ENCODE measurements at places on chromosomes 2 and 18.

- DNase-seq: no peak
Observed at GRCh38 chr2:47893771-47894170, 12.5 kb downstream of the FBXO11 start.

DNA sequence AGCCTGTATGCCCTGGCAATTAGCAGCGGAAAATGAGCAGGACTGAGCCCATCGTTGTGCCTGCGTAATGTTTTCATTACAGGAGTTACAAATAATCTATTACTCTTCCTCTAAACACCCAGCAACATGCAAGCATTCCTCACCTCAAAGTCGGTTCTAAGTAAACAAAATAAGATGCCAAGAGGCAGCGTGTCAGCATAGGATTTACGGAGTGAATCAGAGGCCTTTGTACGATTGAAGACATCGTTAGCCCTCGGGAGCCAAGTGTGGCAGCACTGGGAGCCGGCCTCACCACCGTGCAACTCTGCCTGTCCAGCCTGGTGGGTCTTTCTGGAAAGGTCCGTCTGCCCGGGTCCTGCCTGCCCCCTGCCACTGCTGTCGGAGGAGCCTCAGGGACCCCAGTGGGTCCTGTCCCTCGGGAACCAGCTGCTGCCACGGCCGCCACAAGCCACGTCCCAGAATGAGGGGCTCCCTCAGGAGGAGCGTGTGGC is 80.1 kb upstream of the CTDP1 start:
- DNase-seq: no peak

- no peak for DNase-seq
Observed at GRCh38 chr2:217489145-217489960, 513.4 kb downstream of the TNS1 start.

DNA sequence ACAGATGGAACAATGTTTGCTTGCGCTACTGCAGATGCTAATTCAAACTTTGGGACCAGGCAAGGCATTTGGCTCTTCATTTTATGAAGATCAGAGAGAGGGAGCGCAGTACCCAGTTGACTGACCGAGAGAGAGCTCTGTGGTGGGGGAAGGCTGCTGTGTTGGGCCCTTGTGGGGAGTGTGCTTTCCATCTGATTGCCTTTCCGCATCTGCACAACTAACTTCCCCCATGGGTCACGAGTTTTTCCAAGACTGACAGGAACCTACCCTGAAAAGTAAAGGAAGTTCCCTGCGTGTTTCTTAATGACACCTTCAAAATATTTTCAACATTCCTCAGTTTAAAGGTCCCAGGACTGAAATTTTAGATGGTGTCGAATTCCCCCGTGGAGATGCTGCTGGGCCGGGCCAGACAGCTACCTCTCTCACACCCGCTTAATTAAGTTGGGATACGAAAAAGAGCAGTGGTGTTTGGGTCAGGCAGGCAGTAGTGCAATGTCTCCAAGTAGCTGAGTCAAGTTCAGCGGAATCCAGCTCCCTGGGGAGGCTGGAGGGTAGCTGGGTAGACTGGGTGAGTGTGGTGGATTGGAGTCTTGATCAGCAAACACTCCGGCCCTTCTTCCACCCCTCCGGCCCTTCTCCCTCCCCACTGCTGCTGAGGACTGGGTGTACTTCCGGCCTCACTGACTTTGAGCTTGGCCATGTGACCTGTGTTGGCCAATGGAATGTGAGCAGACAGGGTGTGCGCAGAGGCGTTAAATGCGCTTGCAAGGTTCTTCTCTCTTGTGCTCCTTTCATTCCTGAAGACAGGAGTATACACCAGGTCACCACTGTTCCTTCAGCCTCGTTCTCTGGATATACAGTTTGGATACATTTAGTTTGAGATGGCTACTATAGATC is 2.3 kb upstream of the ARHGAP25 start:
- DNase-seq: peak; percentile 30

GRCh38 chr2:222707102-222707688 is 35.7 kb downstream of the MOGAT1 start:
- DNase-seq: no peak

DNA sequence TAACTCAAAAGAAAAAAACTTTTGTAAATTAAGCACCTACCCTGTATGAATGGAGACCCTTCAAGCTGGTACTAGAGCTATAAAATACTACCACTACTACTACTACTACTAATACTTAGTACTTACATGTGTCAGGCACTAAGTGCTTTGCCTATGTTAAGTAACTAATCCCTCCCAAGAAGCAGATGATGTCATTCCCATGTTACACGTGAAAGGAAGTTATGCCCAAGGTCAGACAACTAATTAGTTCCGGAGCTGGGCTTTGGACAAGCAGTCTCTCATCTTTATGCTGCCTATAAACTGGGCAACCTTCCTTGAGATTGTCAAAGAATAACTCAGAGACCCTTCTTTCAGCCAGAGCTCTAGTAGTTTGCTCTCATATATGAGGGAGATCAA is 13.9 kb upstream of the ATP6V1B1 start:
- no peak for DNase-seq

DNA sequence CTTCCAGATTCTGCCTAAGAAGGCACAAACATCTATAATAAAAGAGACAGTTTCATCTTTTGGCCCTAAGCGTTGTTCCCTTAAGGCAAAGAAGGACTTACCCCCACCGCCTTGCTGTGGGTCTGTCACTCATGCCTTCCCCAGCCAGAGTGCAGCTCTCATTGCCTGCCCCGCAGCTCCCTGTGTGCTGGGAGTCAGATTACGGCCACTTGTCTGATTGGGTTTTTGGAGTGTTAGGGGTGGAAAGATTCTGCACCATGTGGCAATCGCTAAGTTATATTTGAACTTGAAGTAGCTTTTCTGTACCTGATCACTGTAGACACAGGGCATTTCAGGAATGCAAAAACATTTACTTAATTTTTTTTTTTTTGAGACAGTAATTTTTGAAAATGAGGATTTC is at the start of gene AQP4:
Gene AQP4, minus strand, starts transcription at position 151 of the 400 bp plus-strand sequence. Its CDS starts 18 bp downstream, at position 133.
- DNase-seq: no peak

DNA sequence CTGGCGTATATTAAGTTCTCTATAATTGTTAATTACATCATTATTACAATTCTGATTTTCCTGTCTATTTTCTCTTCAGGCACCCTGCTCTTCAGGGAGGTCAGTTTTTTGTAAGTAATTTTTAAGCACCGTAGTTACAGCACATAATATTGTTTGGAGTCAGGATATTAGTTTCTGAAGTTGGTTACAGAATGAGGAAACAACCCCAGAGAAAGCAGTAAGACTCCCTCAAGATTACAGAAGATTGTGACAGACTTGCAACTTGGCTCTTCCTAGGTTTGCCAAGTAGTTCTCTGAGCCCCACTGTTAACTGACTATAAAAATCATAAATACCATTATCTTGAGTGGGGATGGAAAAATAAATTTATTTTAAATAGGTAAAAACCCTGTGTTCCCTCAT is 921 bp downstream of the RPE start:
- DNase-seq: peak; percentile 16

- no peak for DNase-seq
Observed at GRCh38 chr2:177225965-177226360, 13.4 kb downstream of the HNRNPA3 start.

GRCh38 chr18:48355276-48356115 is 53.7 kb downstream of the ZBTB7C start:
- DNase-seq: no peak

GRCh38 chr2:79941179-79941578 is 363.4 kb downstream of the LRRTM1 start:
- no peak for DNase-seq

DNA sequence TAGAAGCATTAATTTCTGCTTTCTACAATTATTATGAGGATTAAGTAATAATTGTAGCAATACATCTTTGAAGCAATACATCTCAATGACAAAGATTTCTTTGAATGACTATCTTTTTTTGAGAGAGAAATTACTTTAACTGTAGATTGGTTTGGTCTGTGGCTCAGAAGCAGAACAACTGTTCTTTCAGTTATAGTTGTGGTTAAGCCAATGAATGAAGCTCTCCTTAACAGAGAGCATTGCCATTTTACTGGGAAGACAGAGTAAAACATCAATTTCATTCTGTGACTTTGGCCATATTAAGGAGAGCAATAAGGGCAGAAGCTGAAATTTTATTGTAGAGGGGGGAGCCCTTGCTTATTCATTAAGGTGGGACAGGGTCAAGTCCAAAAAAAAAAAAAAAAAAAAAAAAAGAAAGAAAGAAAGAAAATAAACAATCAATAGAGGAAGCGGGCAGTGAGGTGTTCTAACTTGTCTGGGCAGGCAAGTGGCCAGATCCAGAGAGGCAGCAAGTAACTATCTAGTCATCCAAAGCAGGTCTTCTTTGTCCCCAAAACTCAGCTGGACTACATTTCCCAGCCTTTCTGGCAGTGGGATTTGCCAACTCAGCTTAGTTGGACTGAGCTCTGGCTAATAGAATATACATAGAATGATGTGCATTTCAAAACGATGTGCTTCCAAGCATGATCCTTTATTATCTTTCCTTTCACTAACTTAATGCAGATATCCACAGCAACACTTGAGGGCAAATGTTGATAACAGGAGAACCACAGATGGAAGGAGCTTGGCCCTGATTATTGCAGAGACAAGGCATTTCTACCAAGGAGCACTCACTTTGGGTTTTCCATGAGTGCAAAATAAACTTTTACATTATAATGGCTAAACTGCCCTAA is 462.7 kb upstream of the CDH20 start:
- DNase-seq: no peak

DNA sequence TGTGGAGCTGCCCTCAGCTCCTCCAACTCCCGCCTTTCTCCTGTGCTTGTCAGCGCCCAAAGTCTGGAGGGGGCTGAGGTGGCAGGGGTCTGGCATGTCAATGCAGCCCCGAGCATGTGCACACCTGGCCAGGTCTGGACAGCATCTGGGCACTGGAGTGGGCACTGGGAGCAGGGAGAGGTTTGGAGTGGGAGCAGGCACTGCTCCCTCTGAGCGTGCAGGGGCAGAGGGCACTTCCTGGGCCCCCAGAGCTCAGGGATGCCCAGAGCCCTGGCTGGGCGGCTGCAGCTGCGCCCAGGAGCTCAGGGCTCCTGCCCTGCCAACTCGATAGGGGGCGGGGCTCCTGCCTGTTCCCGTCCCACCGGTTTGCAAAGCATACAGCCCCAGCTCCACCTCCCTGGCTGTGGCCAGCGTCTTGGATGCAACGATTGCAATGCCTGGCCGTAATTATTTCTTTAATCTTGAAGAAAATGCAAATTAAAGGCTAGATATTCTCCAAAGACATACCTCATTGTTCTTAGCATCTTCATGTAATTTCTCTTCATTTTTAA is 57.4 kb upstream of the LDAH start:
- no peak for DNase-seq

- DNase-seq: peak; percentile 59
Observed at GRCh38 chr2:110678457-110679336, 834 bp upstream of the BUB1 start.

- DNase-seq: no peak
Observed at GRCh38 chr2:107278672-107279071, 392.7 kb upstream of the ST6GAL2 start.

DNA sequence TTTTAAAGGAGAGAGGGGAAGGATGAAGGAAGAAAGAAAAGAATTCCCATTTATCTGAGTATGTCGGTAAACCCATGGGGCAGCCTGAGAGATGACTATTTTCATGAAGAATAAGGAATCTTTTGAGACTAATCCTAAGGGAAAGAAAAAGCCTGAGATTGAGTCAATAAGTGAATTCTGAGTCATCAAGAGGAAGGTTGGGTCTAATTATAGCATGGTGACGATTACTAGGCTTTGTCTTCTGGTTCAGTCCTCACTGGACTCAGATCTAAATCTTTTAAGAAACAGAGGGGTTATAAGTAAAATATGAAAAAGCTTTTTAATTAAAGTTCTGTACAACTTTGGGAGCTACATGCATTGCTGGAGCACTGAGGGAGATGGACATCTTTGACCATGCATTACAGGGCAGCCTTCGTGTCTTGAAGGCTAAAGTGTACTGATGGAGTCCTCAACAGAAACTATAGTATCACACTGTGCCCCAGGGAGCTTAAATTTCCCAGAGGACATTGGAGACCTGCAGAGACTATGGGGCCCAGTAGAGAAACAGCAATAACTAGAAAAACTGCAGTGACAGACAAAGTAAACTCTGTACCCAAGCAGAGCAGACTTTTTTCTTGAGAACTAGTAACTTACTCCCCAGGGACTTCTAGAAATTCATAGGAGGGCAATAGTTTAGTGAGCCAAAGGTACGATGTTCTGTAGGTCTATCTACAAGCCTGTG is 260.9 kb downstream of the RAD51AP2 start:
- no peak for DNase-seq

DNA sequence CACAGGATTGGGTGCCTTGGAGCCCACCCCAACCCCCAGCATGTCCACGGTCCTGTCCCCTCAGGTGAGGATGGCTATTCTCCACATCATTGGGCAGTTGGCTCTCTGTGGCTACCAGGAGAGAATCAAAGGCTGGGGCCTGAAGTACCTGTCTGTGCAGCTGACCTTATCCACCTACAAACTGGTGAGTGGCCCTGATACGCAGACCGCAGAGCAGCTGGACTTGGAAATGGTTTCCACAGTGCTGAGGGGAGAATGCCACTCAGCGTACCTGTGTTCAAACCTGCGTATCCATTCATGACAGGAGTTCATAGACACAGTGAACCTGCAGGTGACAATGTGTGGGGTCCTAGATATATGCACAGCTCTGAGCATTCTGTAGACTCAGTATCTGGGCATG is 21.6 kb downstream of the MROH2A start:
- no peak for DNase-seq

- no peak for DNase-seq
Observed at GRCh38 chr2:158741625-158742024, 53.5 kb upstream of the DAPL1 start.

DNA sequence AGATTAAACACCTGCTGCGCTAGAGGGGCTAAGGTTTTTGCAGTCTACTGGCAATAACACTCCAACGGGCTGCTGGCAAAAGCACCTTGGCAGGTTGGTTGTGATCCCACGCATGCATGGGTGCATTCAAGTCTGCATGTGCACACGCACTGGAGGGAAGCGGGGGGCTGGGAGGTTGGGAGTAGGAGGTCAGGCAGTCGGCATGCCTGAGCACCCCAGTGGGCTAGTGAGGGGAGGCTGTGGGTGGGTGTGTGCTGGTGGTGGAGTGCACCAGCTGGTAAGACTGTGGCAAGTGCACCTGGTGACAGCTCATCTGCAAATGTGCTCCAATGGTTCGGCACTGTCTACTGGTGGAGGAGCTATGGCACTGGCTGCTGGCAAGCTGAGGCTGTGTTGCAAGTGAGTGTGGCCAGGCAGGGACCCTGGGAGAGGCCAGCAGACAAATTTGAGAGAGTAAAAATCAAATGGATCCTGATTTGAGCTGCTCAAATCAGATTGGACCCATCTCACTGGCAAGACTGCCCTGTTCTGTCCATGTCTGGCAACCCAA is 460.6 kb upstream of the DSEL start:
- DNase-seq: no peak

GRCh38 chr2:237291138-237291792 is 122.7 kb downstream of the COL6A3 start:
- DNase-seq: no peak

GRCh38 chr2:85756822-85757435 is 3.1 kb downstream of the ATOH8 start:
- no peak for DNase-seq

- no peak for DNase-seq
Observed at GRCh38 chr2:219274361-219274921, 4.7 kb upstream of the DNAJB2 start.

GRCh38 chr2:97900806-97901205 is 94.9 kb downstream of the TMEM131 start:
- no peak for DNase-seq

All from Kasumi-1 (cell line).